ENCODE measurements at places on chromosomes 4 and X. TPM values are rescaled to one million over a fixed set of nuclear protein-coding genes. Genes with fewer than 3 reads are reported as not detected.

The GPR78 gene
- 0.52 TPM for total RNA-seq

The VCX3A gene
- total RNA-seq, result not detected

The ZXDB gene
- total RNA-seq, result 6.3 TPM

The PTCHD1 gene
- 0.52 TPM for total RNA-seq

The AR gene
- total RNA-seq, result 7.8 TPM

The LEF1 gene
- 4.7 TPM for total RNA-seq

The DIPK2B gene
- total RNA-seq, result 10.4 TPM

The TLR2 gene
- total RNA-seq, result 4.7 TPM

The MAGEB2 gene
- total RNA-seq, result not detected

The CCDC158 gene
- total RNA-seq, result 1.0 TPM

The MAGEC2 gene
- not detected for total RNA-seq

The HS6ST2 gene
- 19.8 TPM for total RNA-seq

The NAA11 gene
- total RNA-seq, result not detected

The HERC6 gene
- total RNA-seq, result 2.6 TPM

The RBM46 gene
- not detected for total RNA-seq

The RNF113A gene
- 9.4 TPM for total RNA-seq

The GSPT2 gene
- 5.2 TPM for total RNA-seq

The CCDC149 gene
- 5.7 TPM for total RNA-seq

The NSG1 gene
- 1.0 TPM for total RNA-seq

The DNAAF6 gene
- not detected for total RNA-seq

The TEC gene
- total RNA-seq, result 0.52 TPM

The TBC1D8B gene
- 8.4 TPM for total RNA-seq

The SMARCAD1 gene
- 28.7 TPM for total RNA-seq

All from skeletal muscle tissue (tissue), 5 donors.